Small intestine (tissue), 16 donors: ENCODE measurements at places on chromosomes 2 and 18.

- H3K27me3 ChIP-seq = no peaks in the 10 kb centered on the region
- no peak overlapping the region for H3K27ac ChIP-seq
- no peaks in the 10 kb centered on the region for H3K36me3 ChIP-seq
- no peaks in the 10 kb centered on the region for H3K4me1 ChIP-seq
- DNase-seq = no peak
- no peak overlapping the region for H3K4me3 ChIP-seq
Measured at GRCh38 chr2:61109291-61109690, 43.6 kb downstream of the SANBR start.

- peaks cover 32% of the 10 kb centered on the region for H3K36me3 ChIP-seq
- H3K4me3 ChIP-seq = peak overlapping the region; percentile 78
- no peaks in the 10 kb centered on the region for H3K27me3 ChIP-seq
- peak; percentile 48 for DNase-seq
Measured at GRCh38 chr2:127536707-127537541, 1.4 kb downstream of the MYO7B start.

DNA sequence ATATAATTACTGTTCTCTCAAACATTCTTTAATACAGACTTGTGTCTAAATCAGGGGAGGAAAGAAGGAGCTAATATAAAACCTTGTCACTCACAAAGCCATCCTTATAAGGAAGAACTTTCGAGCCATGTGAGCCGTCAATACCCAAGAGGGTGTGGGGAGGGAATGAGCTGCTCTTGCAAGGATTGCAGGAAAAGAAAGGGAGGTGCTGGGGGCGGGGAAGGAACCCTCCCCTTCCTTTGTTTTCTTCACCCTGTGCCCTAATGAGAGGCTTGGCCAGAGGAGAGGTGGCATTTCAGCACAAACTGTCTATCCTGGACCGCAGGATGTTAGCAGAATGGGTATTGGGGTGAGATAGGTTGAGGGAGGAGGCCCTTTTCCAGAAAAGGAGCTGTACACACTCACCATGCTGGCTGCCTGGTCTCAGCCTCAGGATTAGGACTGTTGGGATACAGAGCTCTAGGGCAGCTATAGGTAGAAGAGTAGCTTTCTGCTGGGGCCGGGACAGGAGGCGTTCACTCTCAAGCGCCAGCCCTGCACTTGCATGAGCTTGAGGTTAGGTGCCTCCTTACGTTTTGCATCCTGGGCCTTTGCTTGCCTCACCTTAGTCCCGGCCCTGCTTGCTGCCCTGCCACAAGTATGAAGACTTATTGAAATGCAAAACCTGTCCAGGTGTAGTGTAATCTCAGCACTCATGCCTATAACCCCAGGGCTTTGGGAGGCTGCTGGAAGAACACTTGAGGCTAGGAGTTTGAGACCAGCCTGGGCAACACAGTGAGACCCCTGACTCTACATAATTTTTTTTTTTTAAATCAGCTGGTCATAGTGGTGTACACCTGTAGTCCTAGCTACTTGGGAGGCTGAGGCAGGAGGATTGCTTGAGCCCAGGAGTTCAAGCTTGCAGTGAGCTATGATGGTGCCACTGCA, 190.5 kb downstream of the LOXHD1 start:
- peaks cover 5% of the 10 kb centered on the region for H3K27me3 ChIP-seq
- H3K4me1 ChIP-seq = no peaks in the 10 kb centered on the region
- H3K4me3 ChIP-seq = no peak overlapping the region
- no peaks in the 10 kb centered on the region for H3K36me3 ChIP-seq
- H3K27ac ChIP-seq = no peak overlapping the region
- DNase-seq = no peak

DNA sequence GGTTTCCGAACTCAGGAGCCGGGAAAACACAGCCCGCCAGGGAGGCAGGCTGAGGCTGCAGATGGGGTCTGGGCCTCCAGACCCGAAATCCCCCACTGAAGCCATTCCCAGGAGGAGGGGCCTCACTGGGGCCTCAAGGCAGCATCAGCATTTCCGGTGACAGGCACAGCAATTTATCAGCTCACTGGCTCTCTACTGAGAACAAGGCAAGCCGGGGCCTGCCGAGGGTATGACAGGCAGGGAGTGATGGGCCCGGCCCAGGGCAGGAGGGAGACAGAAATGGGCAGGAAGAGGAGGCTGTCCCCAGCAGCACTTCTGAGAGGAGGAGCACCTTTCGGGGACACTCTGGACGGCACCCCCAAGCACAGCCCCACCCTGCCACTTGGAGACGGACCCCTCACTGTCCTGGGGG, 12.5 kb downstream of the SDC1 start:
- no peak overlapping the region for H3K4me3 ChIP-seq
- H3K27me3 ChIP-seq = no peaks in the 10 kb centered on the region
- peak overlapping the region; percentile 89 for H3K27ac ChIP-seq

DNA sequence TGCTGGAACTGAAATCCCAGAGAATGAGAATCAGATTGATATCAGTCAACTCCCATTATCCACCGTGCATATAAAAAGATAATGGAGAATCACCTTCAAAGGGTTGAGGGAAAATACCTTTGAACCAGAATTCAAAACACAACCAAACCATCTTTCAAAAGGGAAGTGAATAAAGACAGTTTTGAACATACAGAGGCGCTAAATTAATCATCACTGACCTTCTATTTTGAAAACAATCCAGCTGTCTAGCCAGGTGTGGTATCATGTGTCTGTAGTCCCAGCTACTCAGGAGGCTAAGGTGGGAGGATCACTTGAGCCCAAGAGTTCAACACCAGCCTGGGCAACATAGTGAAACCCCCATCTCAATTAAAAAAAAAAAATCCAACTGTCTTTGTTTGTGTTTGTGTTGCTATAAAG, 63.6 kb downstream of the TRABD2A start:
- no peak for DNase-seq
- H3K27ac ChIP-seq = no peak overlapping the region
- no peaks in the 10 kb centered on the region for H3K36me3 ChIP-seq
- H3K4me3 ChIP-seq = no peak overlapping the region
- H3K27me3 ChIP-seq = no peaks in the 10 kb centered on the region
- H3K4me1 ChIP-seq = no peaks in the 10 kb centered on the region

DNA sequence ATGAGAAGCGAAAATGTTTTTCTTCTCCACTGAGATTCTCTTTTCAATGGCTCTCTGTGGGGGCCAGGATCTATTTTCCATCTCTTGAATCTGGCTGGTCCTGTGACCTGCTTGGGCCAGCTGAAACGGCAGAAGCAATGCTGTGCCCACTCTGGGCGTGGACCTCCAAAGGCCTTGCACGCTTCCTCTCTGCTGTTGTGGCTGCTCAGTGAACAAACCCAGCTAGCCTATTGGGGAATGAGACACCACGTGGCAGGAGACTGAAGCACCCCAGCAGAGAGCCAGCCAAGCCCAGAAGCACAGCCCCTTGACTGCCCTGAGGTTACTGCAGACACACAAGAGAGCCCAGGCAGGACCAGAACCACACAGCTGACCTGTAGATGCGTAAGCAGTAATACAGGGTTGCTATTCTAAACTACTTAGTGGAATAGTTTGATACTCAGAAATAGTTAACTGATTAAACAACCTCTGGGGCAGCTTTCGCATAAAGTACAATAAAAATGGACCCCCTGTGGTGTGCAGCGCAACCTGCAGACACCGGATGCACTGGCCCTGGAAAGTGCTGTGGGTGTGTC, 221.7 kb upstream of the SH3BP4 start:
- no peaks in the 10 kb centered on the region for H3K4me1 ChIP-seq
- H3K27me3 ChIP-seq = no peaks in the 10 kb centered on the region
- DNase-seq = no peak
- no peaks in the 10 kb centered on the region for H3K36me3 ChIP-seq
- no peak overlapping the region for H3K4me3 ChIP-seq

- no peaks in the 10 kb centered on the region for H3K27me3 ChIP-seq
- no peak overlapping the region for H3K4me3 ChIP-seq
- DNase-seq = no peak
- H3K4me1 ChIP-seq = no peaks in the 10 kb centered on the region
- H3K27ac ChIP-seq = no peak overlapping the region
Measured at GRCh38 chr2:190149200-190149599, 86.7 kb upstream of the MSTN start.

DNA sequence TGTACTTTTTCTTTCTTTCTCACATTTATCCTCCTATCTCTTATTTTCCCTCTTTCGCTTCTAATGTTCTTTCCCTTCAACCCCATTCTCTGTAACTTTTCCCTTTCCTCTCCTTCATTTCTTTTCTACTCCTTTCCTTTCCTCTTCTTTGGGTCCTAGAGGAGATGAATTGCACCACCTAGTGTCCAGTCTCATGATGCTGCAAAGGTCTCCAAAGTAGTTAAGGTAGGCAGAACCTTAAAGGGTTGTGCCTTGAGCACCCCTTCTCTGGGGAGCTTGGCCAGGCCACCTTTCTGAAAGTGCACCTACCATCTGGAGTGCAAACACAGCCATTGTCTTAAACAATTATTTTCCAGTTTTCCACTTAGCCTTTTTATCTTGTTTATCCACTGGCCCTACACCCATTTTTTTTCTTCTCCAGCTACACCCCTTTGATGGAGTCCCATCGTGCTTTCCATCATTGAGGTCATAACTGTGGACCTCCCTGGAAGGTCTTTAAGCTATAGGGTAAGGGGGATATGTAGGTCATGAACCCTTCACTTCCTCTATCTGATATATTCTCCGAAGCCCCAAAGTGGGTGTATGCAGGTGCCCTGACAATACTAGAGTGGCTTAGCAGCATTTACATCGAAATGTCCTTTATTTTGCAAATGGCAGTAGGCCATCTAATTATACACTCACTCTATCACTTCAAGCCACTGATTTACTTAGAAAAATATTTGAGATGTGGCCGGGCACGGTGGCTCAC, 155.9 kb downstream of the ESCO1 start:
- H3K36me3 ChIP-seq = no peaks in the 10 kb centered on the region
- no peaks in the 10 kb centered on the region for H3K27me3 ChIP-seq
- no peaks in the 10 kb centered on the region for H3K4me1 ChIP-seq
- no peak overlapping the region for H3K27ac ChIP-seq
- DNase-seq = peak; percentile 68
- H3K4me3 ChIP-seq = no peak overlapping the region

DNA sequence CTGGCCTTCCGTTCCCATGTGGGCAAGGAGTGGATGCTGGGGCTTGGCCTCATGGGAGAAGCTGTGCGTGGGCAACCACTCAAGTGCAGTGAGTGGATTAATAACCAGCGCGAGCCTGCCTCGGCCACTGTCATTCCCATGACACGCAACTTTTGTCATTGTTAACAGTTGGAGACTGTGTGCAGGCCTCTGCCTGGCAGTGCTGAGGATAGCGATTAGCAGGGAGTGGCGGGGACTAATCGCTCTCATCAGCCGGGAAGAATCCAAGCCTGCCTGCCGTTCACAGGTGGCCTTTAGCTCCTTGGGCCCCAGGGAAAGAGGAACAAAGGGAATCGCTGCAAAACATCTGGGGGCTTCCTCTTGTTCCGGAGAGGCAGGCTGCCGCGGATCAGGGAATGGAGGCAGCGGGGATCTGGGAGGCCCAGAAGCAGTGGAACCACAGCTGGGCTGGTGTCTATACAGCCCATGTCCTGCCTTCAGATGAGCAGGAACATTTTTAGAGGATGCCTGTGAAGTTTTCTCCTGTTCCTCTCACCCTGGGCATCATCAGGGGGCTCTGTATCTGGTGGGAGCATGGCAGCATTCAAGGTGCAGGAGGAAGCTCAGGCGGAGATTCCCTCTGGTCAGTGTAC, 53.8 kb downstream of the CTIF start:
- no peaks in the 10 kb centered on the region for H3K4me1 ChIP-seq
- no peaks in the 10 kb centered on the region for H3K27me3 ChIP-seq
- no peak for DNase-seq

DNA sequence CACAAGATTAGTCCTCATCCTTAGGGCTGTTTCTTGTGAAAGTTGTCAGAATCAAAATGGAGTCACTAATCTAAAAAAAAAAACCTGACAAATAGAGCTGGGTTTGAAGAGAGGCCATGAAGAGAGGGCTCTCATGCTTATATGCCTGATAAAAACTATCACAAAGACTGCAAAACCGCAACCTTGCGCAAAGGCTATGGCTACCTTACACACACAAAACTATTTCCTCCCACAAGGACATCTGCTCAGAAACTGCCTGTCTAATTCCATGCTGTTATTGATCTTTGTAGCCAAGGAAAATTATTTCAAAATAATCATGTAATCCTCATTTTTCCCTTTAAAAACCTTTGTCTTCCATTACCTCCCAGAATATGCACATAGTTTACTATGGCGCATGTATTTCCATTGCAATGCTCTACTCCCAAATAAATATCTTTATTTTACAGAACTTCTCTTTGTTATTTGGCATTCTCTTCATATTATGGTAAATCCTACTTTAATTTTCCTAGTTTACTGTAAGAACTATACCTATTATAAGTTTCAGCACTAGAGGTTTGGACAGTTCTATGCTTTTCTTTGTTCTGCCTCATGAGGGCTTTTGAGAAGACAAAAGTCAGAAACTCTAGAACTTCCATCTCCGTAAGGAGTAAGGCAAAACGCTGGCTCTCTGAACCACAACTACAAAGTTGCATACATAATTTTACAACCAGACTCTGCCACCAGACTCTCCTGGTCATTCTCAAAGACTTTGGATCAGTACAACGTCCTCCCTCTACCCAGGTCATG, 9.6 kb upstream of the DPYSL5 start:
- DNase-seq = peak; percentile 26
- H3K4me3 ChIP-seq = no peak overlapping the region
- no peaks in the 10 kb centered on the region for H3K4me1 ChIP-seq
- peaks cover 12% of the 10 kb centered on the region for H3K27me3 ChIP-seq
- H3K27ac ChIP-seq = no peak overlapping the region

GRCh38 chr2:117835990-117836760, 21.7 kb downstream of the DDX18 start:
- peak; percentile 67 for DNase-seq
- peaks cover 12% of the 10 kb centered on the region for H3K36me3 ChIP-seq
- peaks cover 1% of the 10 kb centered on the region for H3K4me1 ChIP-seq

- no peaks in the 10 kb centered on the region for H3K36me3 ChIP-seq
- H3K27me3 ChIP-seq = no peaks in the 10 kb centered on the region
Measured at GRCh38 chr2:234425639-234426603, 71.0 kb downstream of the ARL4C start.

GRCh38 chr2:219058541-219059374, 2.0 kb downstream of the IHH start:
- H3K27me3 ChIP-seq = no peaks in the 10 kb centered on the region
- H3K27ac ChIP-seq = peak overlapping the region; percentile 37
- DNase-seq = peak; percentile 90
- peaks cover 61% of the 10 kb centered on the region for H3K36me3 ChIP-seq
- H3K4me3 ChIP-seq = peak overlapping the region; percentile 63

DNA sequence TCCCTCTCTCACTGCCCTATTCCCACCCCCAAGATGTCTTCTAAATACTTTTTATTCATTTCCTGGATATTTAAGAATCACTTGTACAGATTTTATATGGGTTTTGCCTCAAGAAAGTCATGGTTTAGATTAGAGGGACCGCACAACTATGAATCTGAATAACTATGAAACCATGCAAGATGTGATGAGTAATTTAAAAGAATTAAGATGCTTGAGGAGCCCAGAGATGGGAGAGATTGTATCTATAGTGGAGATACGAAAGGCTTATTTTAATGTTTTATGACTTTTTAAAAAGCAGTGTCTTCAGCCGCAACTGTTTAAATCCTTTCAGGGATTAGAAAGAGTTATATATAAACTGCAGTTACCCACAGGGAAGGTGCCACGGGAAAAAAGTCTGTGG, 324.1 kb downstream of the LPIN1 start:
- no peaks in the 10 kb centered on the region for H3K27me3 ChIP-seq
- H3K4me3 ChIP-seq = no peak overlapping the region
- DNase-seq = no peak
- no peak overlapping the region for H3K27ac ChIP-seq
- H3K4me1 ChIP-seq = no peaks in the 10 kb centered on the region
- no peaks in the 10 kb centered on the region for H3K36me3 ChIP-seq

- H3K4me3 ChIP-seq = no peak overlapping the region
- H3K4me1 ChIP-seq = no peaks in the 10 kb centered on the region
- DNase-seq = peak; percentile 14
- no peak overlapping the region for H3K27ac ChIP-seq
- H3K36me3 ChIP-seq = no peaks in the 10 kb centered on the region
- no peaks in the 10 kb centered on the region for H3K27me3 ChIP-seq
Measured at GRCh38 chr2:79876430-79876829, 363.6 kb downstream of the CTNNA2 start.
